ENCODE measurements at places on chromosomes 12 and 14.

- DNase-seq = no peak
Observed at GRCh38 chr14:81211844-81212243, 8.9 kb downstream of the GTF2A1 start.

- DNase-seq = no peak
Observed at GRCh38 chr14:68670359-68670715, 122.5 kb downstream of the ZFP36L1 start.

GRCh38 chr14:104522926-104523545, 56.5 kb upstream of the C14orf180 start:
- no peak for DNase-seq

DNA sequence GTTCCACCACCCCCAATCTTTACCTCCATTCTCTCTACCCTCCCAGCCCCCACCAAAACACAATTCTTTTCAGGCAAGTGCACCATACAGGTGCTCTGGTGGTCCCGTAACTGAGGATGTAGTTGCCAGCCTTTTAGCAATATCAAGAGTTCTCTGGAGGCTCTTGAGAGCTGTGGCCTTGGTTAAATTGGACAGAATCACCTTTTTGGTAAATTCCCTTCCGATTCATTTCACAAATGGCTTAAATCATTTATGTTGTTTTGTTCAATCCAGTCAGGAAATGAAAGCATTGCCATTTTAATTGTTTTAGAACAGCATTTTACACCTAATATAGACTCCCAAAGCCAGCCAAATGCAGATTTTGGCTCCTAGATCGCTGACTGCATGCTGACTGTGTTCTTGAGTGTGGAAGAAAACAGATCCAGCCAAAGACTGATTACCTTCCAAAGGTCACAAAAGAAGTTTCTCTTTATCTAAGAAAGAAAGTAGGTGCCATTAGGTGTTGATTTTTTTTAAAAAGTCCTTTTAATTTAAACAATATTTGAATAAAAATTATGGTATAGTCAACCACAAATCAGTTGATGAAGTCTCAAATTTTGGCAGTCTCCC, 25.6 kb downstream of the CRADD start:
- DNase-seq = no peak

- DNase-seq = no peak
Observed at GRCh38 chr12:4960030-4960429, 50.3 kb downstream of the KCNA1 start.

DNA sequence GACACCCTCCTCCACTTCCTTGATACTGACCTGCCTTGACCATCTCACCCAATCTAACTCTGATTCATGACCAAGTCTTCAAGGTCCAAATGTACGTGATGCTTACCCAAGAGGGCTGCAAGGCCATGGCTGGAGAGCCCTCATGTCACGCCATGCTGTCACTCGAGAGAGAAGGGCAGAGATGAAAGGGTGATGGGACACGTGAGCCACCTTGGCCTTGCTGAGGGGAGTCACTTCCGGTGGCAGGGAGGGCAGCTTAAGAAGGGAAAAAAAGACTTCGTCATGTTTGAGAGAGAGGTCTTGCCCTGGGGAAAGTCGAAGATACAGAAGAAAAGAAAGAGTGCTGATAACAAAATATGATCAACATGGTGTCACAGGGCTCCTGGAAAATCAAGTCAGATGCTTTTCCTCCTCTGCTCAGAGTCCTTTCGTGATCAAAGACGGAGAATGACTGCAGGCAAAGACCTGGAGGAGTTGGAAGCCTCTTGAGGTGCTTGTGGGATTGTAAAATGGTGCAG, 3.3 kb upstream of the SCARB1 start:
- DNase-seq = no peak

- DNase-seq = no peak
Observed at GRCh38 chr12:65323070-65323469, 44.6 kb downstream of the MSRB3 start.

GRCh38 chr14:66380143-66380542, 106.0 kb upstream of the CCDC196 start:
- no peak for DNase-seq

- DNase-seq = no peak
Observed at GRCh38 chr12:27900920-27901879, 71.3 kb downstream of the PTHLH start.

DNA sequence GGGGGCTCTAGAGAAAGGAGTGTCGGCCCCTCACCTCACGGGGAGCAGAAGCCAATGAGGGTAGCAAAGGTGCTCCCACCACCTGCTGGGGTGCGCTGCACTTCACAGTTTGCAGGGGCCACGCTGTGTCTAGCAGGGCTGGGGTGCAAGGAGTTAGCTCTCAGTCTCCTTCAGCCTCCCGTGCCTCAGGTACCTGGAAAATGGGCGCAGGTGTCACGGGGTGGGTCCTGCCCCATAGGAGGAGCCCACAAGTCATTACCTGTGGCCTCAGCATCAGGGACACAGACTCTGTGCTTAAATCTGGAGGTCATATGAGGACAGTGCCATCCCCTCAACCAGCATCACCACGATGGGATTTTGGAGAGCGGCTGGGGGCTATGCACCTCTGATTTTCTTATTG, 326.7 kb downstream of the ADGRD1 start:
- no peak for DNase-seq

DNA sequence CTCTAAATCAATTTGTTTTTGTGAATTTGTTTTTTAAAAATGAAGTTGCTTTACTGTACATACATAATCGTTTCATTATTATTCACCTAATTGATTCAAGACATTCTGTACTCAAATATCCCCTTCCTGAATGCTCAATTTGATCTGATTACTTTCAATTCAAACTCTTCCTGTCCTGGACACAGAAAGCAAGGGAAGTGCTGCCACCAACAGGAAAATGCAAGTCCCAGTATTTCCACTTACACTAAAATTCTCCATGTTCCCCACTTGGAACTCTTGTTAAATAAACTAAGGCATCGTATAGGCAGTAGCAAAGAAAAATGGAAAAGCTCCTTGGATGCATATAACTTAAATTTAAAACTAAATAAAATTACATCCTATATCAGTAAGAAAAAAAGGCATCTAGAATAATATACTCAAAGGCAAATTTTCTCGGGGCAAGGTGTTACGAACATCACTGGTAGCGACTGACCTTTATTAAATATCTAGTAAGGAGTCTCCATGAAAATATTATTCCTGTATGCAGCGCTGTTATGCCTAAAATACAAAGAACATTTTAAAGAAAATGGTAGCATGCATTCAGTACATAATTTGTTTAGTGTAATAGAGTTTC, 72.0 kb upstream of the DBX2 start:
- DNase-seq = no peak

DNA sequence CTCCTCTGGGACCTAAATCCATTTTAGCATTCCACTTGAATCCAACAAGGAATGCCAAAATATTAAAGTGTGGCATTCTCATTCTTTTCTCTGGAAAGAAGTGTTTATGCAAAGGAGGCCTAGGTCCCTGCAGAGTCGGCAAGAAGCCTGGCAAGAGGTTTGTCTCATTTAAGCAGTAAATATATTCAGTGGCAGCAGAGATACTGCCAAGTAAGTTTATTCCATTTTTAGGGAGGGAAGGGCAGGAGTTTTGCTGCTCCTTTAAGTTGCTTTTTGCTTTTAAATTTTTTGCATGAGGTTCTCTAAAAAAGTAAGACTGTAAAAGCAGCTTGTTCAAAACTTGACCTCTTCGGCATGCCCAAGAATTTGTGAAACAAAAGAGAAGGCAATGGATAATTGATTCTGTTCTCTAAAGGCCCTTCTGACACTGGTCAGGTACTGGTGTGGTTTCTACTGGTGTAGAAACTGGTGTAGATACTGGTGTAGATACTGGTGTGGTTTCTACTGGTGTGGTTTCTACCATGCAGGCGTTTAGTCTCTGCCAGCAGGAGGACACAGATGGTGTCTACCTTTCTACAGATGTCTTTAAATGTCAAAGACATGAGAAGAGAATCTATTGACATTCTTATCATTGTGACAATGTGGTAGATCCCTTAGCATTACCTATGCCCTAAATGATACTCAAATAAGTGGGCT, 107.3 kb downstream of the SAMD4A start:
- DNase-seq = no peak

DNA sequence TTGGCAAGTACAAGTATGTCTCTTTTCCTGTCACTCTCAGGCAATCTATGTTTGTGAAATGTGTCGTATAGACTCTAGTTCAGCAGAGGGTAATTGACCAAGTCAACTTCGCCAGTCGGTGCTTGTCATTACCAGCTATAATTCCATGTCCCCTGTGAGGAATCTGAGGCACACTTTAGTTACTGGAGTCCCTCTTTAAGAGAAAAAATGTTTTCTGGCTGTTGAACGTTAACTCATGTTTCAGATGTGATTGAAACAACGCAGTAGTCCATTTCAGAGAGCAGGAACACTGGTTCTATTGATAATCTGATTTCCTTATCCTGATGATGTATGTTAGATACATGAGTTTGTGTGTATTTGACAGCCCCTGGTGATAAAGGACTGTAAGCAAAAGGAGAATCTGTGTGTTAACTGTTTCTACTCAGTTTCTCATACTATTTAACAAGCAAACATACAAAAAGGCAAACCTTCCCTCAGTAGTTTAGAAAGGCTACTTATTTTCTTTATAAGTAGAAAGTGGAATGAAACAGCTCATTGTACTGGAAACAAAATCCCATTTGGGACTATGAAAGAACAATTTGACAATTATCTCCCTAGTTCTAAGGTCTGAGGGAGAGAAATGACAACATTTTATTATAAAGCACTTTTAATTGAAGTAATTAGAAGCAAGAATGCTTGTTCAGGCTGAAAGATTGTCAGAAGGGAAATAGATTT, 161.1 kb upstream of the TRHDE start:
- no peak for DNase-seq

DNA sequence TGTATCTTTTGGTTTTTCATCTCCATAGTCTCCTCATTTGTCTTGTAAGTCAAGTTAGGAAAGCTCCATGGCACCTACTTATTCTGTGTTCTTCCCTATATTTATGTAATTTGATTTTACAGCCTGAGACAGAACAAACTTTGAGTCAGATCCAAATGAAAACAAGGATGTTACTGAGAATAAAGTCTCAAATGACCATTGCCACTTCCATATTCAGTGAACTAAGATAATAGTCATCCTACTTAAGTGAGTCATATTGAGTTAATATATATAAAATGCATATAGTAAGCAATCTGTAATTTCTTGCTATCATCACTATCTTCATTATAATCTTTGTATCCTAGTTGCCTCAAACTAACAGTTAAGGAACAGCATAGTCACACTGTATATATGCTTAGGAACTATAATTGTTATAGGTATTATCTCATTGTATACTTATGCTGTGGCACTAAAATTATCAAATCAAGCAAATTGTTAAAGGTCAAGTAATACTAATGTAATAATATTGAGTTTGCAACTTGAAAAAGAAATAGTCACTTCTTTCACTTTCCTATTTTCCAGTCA, 30.8 kb downstream of the TMTC3 start:
- no peak for DNase-seq

DNA sequence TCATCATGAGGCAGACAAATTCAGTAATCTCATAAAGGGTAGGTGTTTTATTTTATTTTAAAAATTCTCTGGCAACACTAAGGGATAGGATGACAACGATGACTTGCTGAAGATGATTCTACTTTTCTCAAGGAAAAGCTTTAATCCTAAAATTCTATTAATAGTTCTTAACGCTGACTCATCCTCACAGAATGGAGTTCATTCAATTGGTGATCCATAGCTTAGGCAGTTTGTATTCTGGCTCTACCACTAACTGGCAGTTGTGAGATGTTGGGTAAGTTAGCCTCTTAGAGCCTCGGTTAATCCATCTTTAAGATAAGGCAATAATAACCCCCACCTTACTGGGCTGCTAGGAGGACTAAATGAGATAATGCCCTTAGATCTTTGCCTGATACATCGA, 116.3 kb downstream of the RTN1 start:
- DNase-seq = no peak

GRCh38 chr14:93023039-93023438, 92.7 kb downstream of the ITPK1 start:
- DNase-seq = no peak

GRCh38 chr12:9040484-9041186, 51.3 kb downstream of the KLRG1 start:
- no peak for DNase-seq

- no peak for DNase-seq
Observed at GRCh38 chr14:67457782-67458181, 30.7 kb downstream of the TMEM229B start.

DNA sequence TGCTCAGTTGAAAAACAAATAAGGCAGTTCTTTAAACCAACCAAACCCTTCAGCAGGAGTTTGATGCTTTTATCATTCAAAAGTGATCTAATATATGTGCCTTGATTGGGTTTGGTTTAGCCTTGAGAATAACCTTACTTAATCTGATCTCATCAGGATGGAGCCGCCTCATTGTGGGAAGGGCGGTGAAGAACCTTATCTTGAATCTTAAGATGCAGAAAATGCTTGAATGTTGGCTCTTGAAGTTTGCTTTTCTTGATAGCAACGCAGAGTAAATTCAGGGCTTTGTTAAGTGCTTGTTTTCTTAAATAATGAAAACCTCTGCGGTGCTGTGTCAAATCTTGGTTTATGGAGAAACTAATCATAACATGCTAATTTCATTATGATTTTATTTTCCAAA, 138.2 kb downstream of the MON2 start:
- no peak for DNase-seq

DNA sequence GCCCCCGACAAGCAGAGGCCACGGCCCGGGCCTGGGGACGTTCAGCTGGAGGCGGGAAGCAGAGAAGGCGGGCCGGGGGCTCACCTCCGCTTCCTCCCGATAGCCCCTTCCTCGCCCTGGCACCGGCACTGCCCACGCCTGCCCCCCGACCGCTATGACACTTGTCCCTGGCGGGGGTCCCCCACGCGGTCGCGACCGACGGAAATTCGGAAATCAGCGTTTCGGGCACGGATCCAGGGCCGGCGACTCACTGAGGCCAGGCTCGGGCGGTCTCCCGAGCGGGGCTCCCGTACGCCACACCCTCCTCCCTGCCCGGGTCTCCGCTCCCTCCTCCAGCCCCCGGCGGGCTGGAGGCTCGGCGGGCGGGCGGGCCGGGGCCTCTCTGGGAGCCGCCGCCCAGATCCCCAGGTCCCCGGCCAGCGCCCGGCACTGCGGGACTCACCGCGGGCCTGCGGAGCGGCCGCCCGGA, 581 bp downstream of the PITPNM2 start:
- DNase-seq = no peak

- DNase-seq = no peak
Observed at GRCh38 chr12:75551477-75551876, 40.1 kb upstream of the KRR1 start.
